Head of caudate nucleus (tissue), 42 donors: ENCODE measurements at places on chromosomes 1 and 21.

GRCh38 chr21:46297338-46298271 is 11.5 kb downstream of the YBEY start:
- peak; percentile 23 for DNase-seq

- no peak for DNase-seq
These were observed 27.7 kb upstream of the ATP5PO start for GRCh38 chr21:33943293-33943692.

DNA sequence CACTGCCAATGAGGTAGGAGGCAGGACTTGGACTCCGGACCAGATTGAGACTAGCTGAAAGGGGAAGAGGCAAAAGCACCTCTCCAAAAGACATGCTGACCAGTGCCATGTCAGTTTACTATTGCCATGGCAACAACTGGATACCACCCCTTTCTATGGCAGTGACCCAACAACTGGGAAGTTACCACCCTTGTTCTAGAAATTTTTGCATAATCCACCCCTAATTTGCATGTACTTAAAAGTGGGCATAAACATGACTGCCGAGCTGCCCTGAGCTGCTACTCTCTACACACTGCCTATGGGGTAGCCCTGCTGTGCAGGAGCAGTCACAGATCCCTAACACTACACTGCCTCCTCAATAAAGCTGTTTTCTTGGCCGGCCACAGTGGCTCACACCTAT is 19.0 kb upstream of the SLC6A9 start:
- DNase-seq, result no peak

DNA sequence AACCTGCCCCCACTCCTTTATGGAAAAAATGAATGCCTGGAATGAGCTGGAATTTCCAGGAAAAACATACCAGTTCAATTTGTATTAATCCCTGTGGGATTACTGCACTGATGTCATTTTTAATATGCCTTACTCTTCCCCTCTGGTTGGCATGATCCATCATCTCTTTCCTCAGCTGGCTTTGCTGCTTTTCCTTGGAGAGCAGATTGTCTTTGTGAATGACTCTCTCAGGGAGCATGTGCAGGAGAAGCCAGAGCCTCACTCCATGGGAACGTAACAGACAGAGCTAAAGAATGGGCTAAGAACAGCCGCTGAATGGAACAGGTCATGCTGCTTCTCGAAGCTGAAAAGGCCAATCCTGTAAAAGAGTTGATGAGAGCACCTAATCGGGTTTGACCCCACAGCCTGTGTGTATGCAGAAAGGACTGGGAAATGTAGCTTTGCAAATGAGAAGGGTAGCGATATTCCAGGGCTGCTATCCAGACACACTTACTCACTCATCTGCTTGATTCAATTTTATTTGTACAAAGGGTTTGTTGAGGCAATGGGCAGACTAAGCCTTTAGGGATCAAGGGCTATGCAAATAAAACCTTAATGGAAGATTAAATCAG is 20.7 kb downstream of the PHC2 start:
- DNase-seq, result no peak

DNA sequence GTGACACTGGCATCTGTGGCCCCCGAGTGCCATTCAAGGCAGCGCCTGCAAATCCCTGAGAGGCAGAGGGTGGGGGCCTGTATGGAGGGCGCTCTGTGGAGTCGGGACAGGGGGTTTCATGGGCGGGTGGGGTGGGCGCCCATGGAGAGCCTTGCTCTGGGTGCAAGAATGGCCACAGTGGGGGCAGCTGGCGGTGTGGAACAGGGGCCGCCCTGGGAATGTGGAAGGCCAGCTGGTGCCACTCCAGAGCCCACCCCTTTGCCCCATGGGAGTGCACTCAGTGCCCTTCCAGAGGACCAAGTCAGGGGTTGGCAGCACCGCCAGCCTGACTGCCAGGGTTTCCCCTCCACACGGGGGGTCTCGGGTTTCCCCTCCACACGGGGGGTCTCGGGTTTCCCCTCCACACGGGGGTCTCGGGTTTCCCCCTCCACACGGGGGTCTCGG is 55.0 kb upstream of the TRAPPC10 start:
- DNase-seq, result no peak

- no peak for DNase-seq
These were observed 291.7 kb upstream of the ZRANB2 start for GRCh38 chr1:71372496-71372895.

GRCh38 chr1:19429611-19430010 is 55.7 kb downstream of the CAPZB start:
- peak; percentile 47 for DNase-seq

DNA sequence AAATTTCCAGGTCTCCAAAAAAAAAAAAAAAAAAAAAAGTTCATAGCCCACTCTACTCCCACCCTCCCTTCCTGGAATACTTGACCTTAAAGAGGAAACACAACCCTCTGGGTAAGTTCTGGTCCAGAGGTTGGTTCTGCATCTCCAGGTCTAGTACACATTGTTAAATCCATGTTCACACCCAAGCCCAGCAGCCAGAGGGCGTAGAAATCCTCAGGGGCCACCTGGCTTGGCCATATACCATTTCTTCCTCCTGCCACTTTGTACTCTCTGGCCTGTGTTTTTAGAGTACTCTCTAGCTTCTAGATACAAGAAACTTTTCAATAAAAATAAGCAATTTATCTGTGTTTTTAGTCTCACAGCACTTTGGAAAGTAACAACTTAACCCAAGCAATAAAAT is 89.3 kb downstream of the PHTF1 start:
- DNase-seq, result no peak

DNA sequence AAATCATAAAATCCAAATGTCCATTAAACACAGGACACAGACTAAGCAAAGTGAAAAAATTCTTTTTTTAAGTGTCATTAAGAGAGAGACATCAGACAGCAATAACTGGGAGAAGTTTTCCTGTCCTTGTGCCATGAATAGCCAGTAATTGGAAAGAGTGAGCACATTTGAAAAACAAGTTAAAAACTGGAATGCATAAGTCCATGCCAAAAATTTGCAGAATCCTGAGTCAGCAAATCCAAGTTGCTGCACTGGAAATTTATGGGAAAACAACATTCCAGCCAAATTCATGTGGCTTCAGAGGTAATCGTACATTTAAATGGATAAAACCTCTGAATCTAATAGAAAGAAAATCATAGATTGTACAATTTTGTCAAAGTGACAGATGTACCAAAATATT is 291.4 kb downstream of the LRRC40 start:
- no peak for DNase-seq

DNA sequence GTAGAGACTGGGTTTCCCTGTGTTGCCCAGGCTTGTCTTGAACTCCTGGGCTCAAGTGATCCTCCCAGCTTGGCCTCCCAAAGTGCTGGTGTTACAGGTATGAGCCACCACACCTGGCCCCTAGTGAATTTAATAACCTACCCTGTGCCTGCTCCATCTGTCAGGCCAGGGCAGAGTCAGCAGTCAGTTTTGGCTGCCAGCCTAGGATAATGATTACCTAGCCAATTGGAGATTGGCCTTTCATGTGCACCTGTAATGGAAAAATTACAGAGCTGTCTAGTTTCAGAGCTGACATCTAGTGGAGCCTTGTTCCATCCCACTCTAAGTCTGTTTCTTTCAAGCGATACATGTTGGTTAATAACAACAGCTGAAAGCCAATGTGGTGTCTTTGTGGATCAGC is 92.0 kb downstream of the DIRAS3 start:
- no peak for DNase-seq

GRCh38 chr1:178341261-178341956 is 155.4 kb downstream of the CLEC20A start:
- DNase-seq, result no peak

GRCh38 chr1:32144033-32144432 is 35.4 kb upstream of the TXLNA start:
- no peak for DNase-seq

DNA sequence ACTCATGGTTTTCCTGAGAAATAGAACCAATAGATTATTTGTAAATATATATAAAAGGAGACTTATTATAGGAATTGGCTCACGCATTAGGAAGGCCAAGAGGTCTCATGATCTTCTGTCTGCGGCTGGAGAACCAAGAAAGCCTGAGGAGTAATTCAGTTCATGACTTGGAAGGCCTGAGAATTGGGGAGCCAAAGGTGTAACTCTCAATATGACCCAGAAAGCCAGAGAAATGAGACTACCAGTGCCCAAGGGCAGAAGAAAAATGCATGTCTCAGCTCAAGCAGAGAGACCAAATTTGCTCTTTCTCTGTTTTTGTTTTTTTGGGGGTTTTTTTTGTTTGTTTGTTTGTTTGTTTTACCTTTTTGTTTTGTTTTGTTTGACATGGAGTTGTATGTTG is 19.5 kb downstream of the SLAMF7 start:
- DNase-seq, result no peak

- DNase-seq, result no peak
These were observed 111.5 kb downstream of the GRIK3 start for GRCh38 chr1:36922593-36923426.

DNA sequence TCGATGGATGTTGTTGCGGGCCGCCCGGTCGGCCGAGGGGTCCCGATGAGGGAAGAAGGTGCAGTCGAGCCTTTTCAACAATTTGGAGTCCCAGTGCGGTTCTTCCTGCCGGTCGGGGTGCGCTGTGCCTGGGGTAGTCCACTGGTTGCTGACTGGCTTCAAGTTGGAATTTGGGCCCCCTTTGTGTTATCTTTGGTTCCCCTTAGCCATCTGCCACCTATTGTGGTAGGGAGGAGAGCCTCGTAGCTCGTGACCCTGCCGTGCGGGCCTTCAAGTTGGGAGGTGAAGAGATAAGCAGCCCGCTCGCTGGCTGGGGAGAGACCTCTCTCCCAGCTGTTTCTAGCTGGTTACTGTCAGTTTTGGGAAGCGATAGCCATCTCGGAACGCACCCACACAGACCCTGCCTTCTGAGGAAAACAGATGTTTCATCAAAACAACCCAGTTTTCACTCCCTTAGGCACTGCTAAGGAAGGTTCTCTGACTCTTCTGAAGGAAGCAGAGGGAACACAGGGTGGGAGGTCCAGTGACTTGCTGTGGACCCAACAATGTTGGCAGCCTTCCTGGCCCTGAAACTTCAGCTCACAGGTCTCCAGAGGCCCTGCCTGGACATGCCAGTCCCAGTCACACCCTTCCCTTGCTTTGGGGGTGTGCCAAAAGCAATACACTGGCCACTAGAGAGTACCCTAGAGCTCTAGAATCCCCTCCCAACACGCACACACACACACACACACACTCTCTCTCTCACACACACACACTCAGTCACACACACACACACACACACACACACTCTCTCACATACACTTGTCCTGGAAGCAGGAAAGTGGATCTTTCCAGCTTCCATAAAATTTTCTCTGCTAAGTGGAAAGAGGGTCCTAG is 1.0 kb downstream of the BTG2 start:
- DNase-seq, result peak; percentile 80

GRCh38 chr1:221740369-221740992 is 1.4 kb downstream of the DUSP10 start:
- no peak for DNase-seq

- no peak for DNase-seq
These were observed 35.0 kb downstream of the MORN1 start for GRCh38 chr1:2356401-2356800.

- DNase-seq, result no peak
These were observed 7.3 kb downstream of the RNU1-2 start for GRCh38 chr1:16903054-16903453.

GRCh38 chr1:113849072-113849471 is 22.4 kb downstream of the PTPN22 start:
- DNase-seq, result no peak

- no peak for DNase-seq
These were observed 13.3 kb downstream of the ZBTB8OS start for GRCh38 chr1:32636914-32637645.

DNA sequence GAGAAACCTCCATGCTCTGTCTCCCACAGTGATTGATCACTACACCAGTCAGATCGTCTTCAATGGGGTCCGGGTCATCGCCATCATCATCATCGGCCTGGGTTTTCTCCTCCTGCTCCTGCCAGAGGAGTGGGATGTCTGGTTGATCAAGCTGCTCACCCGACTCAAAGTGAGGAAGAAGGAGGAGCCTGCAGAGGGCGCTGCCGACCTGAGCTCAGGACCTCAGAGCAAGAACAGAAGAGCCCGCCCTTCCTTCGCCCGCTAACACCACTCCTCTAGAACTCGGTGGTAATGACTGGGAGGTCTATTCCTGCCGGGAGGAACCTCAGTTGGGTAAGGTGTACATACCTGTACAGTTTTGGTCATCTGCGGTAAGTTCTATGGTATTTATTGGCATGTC is 50.3 kb upstream of the COA6 start:
- peak; percentile 46 for DNase-seq

- no peak for DNase-seq
These were observed 199.9 kb upstream of the JUN start for GRCh38 chr1:58983633-58984245.

DNA sequence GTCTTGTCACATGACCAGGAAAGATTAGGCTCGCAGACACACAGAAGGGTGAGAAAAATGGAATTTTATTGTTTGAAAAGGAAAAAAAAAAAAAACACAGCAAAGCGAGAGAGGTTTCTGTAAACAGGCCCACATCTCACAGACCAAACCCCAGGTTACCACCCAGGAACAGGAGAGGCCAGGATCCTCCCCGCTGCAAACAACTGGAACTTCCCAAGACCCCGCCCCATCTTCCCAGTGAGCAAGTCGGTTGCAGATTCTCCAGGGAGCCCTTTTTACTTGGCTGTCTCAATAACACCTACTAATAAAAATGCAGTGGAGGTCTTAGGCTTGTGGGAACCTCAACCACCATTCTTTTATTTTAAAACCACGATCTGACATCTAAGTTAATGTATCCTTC is 84.7 kb upstream of the ETS2 start:
- no peak for DNase-seq

DNA sequence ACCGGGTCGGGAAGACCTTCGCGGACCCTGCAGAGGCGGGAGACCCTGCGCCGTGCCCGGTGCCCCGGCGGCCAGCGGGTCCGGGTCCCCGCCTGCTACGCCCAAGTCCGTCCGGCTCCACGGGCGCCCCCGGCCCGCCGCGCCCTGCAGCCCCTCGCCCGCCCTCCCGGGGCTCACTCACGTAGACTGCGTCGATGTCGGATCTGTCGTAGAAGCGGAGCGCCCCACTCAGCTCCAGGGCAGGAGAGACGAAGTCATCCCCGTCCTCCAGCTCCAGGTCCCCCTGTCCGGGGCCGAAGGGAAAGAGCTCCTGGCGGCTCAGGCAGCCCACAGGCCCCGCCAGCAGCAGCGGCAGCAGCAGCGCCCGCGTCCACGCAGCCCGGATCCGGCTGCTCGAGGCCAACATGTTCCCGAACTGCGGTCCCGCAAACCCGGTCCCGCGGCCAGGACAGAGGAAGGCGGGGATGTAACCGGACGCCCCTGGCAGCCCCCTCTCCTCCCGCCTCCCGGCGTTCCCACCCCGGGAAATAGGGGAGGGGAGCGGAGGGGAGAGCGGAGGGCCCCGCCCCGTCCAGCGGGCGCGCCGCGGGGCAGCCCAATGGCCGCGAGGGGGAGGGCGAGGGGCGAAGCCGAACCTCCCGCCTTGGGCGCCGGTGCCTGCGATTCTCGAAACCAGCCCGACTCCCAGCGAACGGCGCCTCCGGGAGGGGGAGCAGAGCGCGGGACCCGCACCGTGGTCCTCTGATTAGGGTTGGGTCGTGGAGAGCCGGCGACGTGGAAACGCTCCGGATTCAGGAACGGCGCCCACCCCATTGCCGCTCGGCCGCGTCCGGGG is at the start of gene NID1:
Gene NID1, minus strand, starts transcription at position 417 of the 835 bp plus-strand sequence. Its CDS starts 11 bp downstream, at position 406.
- peak; percentile 60 for DNase-seq
